ENCODE measurements at places on chromosomes 5 and 9.

- no peak for DNase-seq
Observed at GRCh38 chr9:98182069-98182820, 10.2 kb downstream of the CORO2A start.

DNA sequence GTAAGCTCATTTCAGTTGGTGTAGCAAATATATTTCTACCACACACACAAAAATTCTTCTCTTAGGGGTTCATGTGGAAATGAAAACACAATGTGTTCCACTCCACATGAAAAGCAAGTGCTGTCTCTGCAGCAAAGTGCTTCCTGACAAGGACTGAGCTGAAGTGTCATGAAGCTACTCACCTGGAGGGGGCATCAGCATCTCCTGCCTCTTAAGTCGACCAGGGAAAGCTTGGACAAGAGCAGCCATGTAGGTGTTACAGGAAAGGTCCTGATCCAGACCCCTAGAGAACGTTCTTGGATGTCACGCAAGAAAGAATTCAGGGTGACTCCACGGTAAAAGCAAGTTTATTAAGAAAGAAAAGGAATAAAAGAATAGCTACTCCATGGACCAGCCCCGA lies 62.8 kb downstream of the SV2C start:
- no peak for DNase-seq

DNA sequence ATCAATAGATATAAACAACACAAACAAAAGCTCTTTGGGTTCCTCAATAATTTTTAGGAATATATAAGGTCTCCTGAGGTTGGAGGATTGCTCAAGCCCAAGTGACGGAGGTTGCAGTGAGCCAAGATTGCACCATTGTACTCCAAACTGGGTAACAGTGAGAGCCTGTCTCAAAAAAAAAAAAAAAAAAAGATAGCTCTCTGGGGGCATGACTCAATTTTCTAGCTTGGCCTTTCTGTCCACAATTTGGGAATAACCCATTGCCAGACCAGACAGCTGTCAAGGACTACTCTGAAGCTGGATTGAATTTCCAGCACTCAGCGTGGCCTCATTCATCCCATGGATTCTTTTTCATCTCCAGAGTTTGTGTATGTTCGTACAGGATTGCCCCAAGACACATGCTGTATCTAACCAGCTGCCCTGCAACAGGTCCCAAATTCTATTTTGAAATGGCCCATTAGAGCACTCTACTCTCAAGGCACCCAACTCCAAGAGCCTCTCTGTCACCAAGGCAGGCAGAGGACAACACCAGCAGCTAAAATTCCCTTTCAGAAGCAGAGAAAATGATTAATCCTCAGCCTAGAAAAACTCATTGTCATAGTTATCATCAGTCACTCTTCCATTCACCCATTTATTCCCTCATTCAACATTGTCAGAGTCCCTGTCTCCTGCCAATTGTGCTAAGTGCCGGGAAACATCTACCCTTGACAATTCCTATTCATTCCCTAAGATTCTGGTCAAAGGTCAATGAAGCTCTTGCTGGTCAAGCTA lies 8.7 kb downstream of the FAM193B start:
- no peak for DNase-seq

DNA sequence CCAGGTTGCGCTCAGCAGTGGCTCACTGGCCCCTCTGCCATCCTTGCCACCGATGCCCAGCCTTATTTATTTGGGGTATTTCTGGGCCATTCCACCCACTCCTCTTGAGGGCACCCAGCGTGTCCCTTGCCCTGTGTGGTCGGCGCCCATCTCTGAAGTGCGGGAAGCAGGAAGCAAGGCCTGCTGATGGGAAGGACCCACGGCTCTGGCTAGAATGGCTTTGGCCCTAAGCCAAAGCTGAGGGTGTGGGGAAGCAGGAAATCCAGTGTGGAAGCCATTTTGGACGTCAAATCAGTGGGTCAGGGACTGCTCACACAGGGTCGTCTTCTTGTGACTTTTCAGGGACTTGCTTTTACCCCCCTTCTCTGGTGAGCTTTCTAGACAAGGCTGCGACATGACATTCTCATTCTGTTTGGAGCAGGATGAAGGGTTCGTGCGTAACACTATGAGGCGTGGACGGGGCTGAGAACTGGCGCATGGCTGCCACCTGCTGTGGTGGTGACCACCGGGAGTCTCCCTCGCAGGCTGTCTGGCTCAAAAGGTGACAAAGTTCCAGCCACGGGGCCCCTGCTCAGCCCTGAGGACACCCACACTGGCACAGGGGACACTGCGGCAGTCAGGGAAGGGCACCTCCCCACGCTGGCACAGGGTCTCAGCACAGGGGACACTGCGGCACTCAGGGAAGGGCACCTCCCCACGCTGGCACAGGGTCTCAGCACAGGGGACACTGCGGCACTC lies 50.7 kb upstream of the NKD2 start:
- no peak for DNase-seq

DNA sequence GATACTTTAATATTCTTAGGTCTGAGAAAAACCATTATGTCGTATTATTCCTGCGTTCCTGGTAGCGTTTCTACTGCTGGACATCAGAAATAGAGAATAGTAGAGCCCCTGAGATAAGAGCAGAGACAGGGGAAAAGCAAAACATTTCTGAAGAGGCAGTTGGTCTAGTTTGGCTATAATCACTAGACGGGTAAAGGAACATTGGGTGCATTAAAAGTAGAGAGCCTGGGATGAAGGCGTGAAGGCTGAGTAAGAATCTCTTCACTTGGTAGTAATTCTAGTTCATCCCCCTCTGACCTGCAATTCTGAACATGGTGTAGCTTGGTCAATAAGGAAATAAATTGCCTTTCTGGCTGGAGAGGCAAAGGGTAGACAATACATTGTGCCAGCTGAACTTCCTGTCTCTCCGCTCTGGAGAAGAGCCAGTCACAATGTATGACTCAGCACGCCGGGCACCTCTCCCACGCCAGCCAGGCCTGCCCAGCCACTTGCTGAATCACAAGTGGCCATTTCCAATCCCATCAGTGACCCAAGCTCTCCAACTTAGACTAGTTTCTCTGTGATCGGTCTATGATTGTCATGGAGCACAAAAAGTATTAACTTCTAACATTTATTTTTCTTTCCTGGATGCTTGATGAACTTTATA lies 75.4 kb downstream of the STK32A start:
- no peak for DNase-seq

- DNase-seq = no peak
Observed at GRCh38 chr5:68375540-68375939, 160.0 kb downstream of the PIK3R1 start.

Measured in stimulated activated CD8-positive, alpha-beta memory T cell treated with anti-CD3 and anti-CD28 coated beads, Interleukin-2, amount 100 ng/mL, for 48 hours (primary cell).